ENCODE measurements at places on chromosomes 12 and 14.

DNA sequence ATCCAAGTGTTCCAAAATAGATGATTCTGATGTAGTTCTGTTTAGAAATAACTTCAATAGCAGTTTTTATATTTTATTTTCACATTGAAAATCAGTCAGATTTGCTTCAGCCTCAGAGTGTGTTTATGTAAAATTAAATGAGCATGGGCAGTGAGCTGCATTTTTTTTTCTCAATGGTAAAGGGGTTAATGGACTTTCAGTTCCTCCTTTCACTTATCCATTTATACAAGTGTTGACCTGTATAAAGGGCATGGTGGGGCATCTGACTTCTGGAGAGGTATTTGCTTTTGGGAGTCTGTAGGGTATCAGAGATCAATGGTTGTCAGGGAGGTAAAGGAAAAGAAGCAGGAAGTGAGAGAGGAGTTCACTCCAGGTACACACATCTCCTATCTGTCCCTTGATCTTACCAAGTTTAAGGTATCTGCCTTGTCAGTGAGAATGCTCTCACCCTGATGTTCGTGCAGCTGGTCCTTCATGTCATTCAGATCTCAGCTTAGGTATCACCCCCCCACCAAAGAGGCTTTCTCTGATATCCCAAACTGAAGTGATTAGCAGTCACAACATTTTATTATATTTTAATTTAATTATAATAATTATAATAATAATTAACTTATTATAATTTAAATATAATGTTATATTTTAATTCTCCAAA lies 181.6 kb upstream of the LMNTD1 start:
- DNase-seq: no peak

GRCh38 chr12:26340649-26341048 lies 145.3 kb downstream of the SSPN start:
- DNase-seq: no peak

GRCh38 chr12:76252031-76252430 lies 96.2 kb downstream of the BBS10 start:
- DNase-seq: no peak

- DNase-seq: peak; percentile 70
Observed at GRCh38 chr12:95815632-95816212, 25.2 kb upstream of the NTN4 start.

DNA sequence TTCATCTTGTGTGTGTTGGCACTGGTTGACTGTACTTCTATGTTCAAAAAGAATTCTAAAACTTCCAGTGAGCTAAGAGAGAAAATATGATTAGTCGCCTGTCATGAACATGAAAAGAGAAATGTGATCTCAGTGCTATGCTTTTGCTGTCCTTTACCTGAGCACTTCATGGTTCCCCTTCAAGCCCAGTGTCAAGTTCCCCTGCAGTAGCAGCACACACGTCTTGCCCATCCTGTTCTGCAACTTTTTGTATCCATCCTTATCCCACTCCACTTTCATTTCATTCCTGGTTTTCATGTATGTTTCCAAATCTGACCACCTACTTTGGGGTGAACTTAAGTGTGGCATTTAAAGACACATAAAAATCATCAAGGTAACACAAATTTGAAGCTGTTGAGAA lies 848.0 kb upstream of the USP15 start:
- DNase-seq: no peak

GRCh38 chr12:110317911-110318310 lies 36.9 kb downstream of the ATP2A2 start:
- peak; percentile 66 for DNase-seq

DNA sequence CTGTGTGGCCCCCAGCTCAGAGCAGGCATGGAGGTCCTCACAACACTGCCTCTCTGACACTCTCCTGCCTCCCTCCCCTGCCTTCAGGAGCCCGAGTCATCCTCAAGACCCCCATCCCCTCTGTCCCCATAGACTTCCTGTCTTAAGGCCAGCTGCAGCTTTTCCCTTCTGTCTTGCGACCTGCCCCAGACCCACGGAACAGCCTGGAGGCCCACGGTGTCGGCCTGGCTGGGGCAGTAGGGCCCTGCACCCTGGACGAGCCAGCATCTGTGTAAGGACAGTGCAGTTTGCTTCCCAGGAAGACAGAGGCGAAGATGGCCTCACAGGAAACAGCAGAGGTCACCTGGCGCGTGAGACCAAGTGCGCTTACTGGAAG lies 9.7 kb downstream of the TEDC1 start:
- no peak for DNase-seq

DNA sequence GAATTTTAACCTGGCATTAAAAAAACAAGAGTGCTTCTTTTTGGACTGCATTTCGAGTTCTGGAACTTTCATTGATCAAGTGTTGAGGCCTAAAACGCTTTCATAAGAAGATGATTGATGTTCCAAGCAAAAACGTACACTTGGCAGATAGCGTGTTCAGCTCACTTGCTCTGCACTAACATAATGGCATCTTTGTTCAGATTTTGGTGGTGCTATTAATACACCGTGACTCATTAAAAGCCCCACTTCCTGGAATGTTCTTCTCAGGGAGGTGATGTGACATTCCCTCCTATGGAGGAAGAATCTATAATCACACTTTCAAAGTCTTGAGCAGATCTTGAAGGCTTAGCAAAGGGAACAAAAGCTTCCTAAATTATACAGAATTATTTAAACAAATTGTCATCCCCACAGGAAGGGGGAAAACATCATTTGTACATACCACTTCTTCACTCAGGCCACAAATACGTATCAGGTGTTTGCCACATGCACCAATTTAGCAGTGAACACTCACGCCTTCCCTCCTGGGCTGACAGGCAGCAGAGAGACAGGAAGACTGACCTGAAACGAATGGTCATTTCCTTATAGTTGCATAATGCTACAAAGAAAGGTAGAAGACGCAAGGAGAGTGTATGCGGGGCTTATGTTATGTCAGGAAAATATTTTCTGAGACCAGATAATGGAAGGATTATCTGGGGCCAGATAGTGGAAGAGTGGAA lies 15.4 kb downstream of the HSP90AA1 start:
- DNase-seq: peak; percentile 56

GRCh38 chr14:77219591-77219990 lies 38.0 kb downstream of the TMEM63C start:
- DNase-seq: no peak

GRCh38 chr12:57838594-57839302 lies 7.8 kb downstream of the CTDSP2 start:
- DNase-seq: peak; percentile 53

- DNase-seq: no peak
Observed at GRCh38 chr12:124792961-124793441, 70.7 kb downstream of the SCARB1 start.

- no peak for DNase-seq
Observed at GRCh38 chr12:98816720-98817119, 171.6 kb downstream of the APAF1 start.

- no peak for DNase-seq
Observed at GRCh38 chr14:70886421-70887206, 20.6 kb upstream of the PCNX1 start.

DNA sequence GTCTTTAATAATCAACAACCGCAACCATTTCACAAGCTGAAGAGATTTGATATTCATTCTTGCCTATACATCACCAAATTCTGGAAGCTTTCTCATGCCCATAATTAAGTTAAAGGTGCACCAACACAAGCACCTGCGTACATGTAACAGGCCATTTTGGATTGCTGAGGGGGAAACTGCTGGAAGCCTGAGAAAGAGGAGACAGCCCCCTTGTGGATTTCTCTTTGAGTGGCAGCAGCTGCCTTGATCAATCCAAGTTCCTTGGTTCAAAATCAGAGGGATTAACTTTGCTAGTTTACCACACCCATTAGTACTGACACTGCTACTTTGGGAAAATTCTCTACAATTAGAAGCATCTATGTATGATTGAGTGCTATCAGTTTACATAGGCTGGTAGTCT lies 321.1 kb downstream of the NOVA1 start:
- no peak for DNase-seq

DNA sequence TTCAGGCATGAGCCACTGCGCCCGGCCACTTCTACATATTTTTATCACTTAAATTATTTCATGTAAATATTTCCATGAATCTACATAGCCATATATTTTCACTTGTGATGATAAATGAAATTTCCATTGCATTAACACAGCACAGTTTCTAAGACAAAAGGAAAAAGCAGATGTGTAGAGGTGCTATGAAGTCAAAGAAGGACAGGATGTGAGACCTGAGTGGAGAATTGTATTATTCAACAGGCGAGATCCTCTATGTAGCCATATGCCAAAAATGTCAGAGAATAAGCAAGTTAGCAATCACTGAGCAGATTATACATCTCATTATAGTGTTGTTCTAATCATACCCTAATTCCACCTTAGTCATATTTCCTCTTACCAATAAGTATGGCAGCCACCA lies 38.1 kb downstream of the ATF7 start:
- no peak for DNase-seq

DNA sequence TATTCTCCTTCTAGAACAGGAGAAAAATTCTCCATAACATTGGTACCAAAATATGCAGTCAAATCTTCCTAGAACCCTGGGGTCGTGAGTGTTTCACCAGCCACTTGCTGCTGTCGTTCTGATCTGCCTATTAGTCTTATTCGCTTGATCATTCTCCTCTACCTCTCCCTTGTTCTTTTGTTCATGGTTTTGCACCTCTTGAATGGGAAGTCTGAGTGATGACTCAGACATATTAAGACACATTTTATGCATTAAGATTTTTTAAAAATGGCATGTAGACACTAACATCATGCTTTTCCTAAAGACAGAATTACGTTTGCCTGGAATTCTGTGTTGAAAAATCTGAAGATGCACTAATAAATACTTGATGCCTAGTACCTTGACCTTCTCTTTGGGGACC lies 159.2 kb upstream of the LRIG3 start:
- DNase-seq: no peak

DNA sequence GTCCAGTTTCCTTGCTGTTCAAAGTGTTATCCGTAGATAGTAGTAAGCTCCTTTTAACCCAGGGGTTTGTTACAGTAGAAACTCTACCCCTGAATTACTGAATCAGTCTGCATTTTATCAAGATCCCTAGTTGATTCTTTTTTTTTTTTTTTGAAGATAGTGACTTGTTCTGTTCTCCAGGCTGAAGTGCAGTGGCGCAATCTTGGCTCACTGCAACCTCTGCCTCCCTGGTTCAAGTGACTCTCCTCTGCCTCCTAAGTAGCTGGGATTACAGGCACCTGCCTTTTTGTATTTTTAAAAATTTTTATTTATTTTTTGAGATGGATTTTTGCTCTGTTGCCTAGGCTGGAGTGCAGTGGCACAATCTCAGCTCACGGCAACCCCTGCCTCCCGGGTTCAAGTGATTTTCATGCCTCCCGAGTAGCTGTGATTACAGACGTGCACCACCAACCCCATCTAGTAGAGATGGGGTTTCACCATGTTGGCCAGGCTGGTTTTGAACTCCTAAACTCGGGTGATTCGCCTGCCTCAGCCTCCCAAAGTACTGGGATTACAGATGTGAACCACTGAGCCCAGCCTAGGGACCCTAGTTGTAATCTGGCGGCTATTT lies 10.5 kb downstream of the LARP4 start:
- peak; percentile 35 for DNase-seq

- DNase-seq: no peak
Observed at GRCh38 chr12:104583301-104583700, 126.6 kb downstream of the CHST11 start.

- DNase-seq: no peak
Observed at GRCh38 chr14:57179273-57179672, 89.4 kb downstream of the EXOC5 start.

GRCh38 chr14:105060751-105061427 lies 4.3 kb downstream of the GPR132 start:
- no peak for DNase-seq

DNA sequence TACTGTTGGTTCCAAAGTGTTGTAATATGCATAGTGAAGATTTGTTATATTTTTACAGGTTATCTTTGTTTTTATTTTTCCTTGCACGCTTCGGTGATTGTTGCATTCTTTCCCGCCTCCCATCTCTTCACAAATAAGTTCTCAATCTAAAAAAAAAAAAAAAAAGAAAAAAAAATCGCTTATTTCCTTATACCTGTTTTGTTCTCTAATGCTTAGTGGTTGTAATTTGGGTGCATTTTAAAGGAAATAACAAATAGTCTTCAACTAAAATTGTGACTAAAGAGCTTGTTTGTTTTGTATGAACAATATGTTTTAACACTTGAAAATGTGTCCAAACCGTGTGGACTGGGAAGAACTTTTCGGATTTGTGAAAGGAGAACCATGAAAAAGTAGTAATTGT lies 1.5 kb downstream of the CAND1 start:
- no peak for DNase-seq

- DNase-seq: peak; percentile 43
Observed at GRCh38 chr14:96039633-96040311, 610 bp downstream of the C14orf132 start.

DNA sequence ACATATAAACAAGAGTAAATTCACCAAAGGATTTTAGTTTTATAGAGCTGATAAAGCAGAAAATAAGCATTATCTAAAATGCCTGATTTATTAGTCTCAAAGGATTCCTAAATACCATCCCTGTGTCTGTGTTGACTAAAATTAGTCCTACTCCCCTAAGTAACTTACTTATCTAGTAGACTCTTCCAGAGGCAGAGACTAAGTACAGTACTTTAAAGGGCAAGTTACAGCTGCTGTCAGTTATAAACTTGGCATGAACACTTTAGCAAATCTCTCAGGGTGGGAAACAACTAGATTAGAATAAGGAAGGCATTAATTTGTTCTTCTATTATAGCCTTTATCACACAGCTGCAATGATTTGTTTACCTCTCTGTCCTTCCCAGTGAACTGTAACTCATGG lies 46.0 kb downstream of the ATP2B1 start:
- DNase-seq: peak; percentile 28

- no peak for DNase-seq
Observed at GRCh38 chr14:100589071-100589759, 2.0 kb upstream of the BEGAIN start.

GRCh38 chr12:24111616-24112015 lies 162.1 kb upstream of the SOX5 start:
- DNase-seq: peak; percentile 52
